ENCODE measurements at places on chromosomes 5 and 9.

GRCh38 chr5:64836786-64837185 lies 68.1 kb downstream of the CWC27 start:
- no peak for DNase-seq

- DNase-seq = no peak
Measured at GRCh38 chr5:78675956-78676730, 27.6 kb upstream of the LHFPL2 start.

GRCh38 chr5:36792560-36793180 lies 83.9 kb upstream of the NIPBL start:
- no peak for DNase-seq

DNA sequence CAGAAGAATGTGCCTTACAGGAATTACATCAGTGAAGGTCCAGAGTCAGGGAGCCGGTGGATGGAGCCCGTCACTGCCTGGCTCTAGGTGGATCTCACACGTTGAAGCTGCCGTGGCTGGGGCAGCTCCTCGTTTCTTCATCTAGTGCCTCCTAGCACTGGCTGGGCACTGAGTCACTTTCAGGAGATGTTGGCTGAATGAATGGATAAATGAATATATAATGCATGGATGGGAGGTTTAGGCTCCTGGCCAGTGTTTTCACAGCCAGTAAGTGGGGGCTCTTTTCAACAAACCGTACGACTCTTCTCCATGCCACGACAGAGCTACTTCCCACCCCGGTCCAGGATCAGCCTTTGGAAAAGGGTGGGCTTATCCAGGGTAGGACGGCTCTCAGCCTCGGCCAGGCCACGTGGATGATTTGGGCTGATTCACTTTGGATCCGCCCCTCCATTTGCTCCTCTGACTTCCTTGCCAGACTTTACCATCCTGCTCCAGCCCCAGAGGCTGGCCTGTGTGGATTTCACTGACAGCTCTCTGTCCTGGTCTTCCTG lies 1.3 kb upstream of the SH3PXD2B start:
- DNase-seq = no peak

- DNase-seq = no peak
Measured at GRCh38 chr9:127168756-127169574, 46.5 kb upstream of the ANGPTL2 start.

GRCh38 chr9:75910731-75911130 lies 20.3 kb downstream of the PCSK5 start:
- no peak for DNase-seq

DNA sequence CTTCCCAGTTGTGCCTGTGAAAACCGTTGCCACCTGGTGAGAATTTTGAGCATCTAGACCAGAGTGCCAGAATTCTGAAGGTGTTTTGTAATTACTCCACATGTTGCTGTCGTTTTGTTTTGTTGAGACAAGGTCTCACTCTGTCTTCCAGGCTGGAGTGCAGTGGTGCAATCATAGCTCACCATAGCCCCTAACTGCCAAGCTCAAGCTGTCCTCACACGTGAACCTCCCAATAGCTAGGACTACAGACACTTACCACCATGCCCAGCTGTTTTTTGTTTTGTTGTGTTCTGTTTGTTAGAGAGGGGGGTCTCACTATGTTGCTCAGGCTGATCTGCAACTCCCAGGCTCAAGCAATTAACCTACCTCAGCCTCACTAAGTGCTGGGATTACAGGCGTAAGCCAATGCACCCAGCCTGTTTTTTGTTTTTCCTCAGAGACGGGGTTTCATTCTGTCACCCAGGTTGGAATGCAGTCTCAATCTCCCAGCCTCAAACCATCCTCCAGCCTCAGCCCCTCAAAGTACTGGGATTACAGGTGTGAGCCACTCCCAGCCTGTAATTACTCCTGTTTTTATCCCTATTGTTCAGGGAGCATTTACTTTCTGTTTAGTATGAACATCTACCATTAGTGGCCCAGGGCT lies 121.1 kb upstream of the DMRT1 start:
- no peak for DNase-seq

DNA sequence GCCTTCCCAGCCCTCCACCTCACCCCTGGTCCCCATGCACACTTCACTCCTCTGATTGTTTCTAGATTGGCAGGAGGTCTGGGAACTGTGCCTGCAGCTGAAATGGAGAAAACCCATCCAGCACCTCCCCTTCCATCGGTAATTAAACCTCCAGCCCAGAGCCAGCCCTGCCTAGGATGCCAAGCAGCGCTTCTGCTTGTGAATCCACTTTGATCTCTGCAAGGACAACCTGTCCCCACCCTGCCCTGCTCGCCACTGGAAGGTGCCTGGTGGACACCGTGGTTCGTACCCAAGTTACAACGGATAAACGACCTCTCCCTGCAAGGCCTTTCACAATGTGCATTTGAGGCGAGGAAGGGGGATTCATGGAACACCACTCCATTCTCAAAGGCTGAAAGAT lies 50.6 kb downstream of the IRX2 start:
- no peak for DNase-seq

- no peak for DNase-seq
Measured at GRCh38 chr5:141681695-141682641, at the start of gene ARAP3. Gene ARAP3 (minus strand): TSS chr5:141682230. CDS start chr5:141680486, 1,744 bp downstream.

GRCh38 chr5:142597546-142598337 lies 88.1 kb downstream of the FGF1 start:
- no peak for DNase-seq

GRCh38 chr5:153885141-153885540 lies 153.6 kb downstream of the FAM114A2 start:
- no peak for DNase-seq

DNA sequence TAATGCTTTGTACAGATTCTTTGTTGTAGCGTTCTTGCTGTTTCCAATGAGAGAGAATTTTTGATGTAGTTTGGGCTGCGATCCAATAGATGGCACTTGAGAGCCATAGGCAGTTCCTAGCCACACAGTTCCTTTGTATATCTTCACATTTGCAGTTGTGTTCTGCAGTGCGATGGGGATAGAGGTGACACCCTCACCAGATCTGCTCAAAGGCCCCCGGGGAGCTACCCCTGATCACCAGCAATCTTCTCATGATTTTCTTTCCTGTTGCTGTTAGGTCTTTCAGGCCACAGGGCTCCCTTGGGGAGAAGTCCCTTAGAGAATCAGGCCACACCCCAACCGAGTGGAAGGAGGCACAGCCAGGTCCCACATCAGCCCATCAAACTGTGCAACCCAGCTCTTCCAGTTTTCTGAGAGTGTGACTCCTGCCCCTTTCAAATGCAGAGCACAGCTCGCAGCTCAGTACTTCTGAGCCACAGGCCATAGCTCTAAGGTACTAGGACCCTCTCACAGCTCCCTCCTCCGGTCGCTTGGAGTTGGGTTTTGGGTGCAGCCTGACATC lies 353.7 kb downstream of the SLCO4C1 start:
- DNase-seq = no peak

DNA sequence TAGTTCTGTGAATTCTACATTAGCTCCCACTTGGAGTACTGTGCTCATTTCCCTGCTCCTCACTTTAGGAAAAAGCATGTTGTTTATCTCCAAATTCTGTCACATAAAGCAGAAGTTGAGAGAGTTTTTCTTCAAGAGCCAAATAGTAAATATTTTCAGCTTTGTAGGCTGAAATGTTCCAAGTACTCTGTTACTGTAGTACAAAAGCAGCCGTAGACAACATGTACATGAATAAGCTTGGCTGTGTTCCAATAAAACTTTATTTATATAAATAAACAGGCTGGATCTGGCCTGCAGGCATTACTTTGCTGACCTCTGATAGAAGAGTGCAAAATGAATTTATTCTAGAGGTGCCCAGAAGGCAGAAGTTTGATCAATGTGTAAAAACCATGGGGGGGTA lies 73.0 kb upstream of the AGXT2 start:
- no peak for DNase-seq

- no peak for DNase-seq
Measured at GRCh38 chr5:133873449-133873848, 95.0 kb downstream of the C5orf15 start.

DNA sequence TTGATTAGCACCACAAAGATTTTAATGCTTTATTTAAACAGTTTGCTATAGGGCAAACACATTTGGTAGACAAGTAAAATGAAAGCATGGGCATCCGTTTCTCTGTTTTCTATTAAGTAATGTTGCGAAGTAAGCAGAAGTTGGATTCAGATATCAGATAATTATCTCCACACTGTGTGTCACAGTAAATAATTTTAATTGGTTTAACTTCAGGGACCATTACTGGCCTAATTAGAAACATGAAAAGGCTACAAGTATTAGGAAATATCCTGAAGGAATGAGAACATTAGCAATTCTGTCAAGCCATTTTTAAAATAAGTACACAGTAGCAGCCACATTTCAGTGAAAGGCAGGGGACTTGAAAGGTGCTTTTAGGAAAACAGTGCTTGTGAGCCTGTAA lies 975.4 kb downstream of the NR2F1-AS1 start:
- no peak for DNase-seq

DNA sequence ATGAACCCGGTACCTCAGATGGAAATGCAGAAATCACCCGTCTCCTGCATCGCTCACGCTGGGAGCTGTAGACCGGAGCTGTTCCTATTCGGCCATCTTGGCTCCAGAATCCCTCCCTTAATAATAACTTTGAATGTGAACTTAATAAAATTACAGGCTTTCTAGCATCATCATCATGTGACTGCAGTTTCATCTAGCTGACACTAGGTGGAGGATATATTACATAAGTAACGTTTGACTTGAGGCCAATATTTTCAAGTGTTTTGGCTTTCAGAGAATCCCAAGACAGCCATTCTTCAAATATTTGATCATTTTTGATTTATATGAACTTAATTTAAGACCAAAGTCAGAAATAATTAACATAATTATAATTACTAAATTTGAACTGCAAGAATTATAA lies 474.9 kb upstream of the CDH10 start:
- no peak for DNase-seq

DNA sequence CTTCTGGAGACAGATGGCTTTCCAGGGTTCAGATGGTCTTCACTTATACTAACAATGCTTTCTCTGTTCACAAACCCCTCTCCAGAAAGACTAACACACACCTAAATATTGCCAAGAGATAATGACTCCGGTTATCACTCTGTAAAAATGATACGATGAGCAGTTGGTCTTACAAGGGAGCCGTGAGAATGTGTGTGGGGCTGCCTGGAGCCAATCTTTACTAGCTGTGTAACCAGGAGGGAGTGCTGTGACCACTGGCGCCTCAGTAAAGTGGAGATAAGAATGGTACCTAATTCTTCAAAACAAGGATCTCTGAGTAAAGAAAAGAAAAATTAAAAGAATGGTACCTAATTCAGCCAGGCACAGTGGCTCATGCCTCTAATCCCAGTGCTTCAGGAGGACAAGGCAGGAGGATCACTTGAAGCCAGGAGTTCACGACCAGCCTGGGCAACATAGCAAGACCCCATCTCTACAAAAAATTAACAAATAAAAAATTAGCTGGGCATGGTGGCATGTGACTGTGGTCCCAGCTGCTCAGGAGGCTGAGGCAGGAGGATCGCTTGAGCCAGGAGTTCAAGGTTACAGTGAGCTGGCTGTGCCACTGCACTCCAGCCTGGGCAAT lies 39.9 kb upstream of the IL17B start:
- no peak for DNase-seq

GRCh38 chr5:17379100-17379951 lies 118.7 kb upstream of the TAF11L2 start:
- no peak for DNase-seq

DNA sequence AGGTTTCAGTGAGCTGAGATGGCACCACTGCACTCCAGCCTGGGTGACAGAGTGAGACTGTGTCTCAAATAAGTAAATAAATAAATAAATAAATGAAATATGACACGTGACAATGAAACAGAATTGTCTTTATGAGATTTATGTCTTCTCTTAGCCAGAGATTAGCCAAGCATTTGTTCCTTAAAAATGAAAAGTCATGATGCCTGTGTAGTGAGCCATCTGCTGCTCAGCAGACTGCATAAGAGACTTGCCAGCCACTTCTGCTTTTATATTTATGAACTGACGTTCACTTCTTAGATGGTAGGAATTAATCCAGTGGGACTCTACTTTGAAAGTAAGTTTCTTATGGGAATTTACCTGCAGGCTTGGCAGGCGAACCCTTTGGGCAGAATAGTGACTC lies 227.4 kb downstream of the NR3C1 start:
- no peak for DNase-seq

DNA sequence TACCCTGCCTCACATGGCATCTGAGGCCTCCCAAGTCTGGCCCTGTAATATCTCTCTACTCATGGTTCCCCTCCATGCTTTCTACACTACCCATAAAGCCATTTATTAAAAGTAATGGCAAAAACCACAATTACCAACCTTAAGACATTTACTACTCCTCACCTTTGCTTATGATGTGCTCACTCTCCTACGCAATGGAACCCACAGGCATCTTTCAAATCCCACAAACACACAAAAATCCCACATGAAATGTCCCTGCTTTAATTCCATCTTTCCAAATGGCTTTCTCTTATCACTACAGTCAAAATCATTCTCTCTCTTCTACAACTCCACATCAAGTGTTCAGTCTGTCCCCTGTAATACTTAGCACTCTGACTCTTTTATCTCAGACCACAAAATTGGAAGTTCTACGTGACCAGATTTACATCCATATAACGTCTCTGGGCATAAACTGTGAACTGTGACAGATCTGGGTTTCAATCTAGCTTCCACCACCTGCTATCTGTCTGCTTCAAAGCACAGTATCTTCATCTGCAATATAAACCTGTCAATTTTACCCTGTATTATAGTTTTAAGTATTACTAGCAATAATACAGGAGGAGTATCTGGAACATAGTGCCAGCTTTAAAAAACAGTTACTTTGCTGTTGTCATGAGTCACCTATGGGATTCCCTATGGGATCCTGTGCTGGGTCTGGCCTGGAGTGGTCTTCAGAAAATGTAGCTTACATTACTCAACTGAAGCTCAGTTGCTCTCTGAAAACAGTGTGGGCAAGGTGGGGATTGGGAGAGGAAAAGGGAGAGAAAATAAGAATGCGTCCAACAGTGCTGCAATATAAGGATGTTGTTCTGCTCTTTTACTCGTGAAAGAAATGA lies 137.1 kb upstream of the TRIM32 start:
- no peak for DNase-seq

DNA sequence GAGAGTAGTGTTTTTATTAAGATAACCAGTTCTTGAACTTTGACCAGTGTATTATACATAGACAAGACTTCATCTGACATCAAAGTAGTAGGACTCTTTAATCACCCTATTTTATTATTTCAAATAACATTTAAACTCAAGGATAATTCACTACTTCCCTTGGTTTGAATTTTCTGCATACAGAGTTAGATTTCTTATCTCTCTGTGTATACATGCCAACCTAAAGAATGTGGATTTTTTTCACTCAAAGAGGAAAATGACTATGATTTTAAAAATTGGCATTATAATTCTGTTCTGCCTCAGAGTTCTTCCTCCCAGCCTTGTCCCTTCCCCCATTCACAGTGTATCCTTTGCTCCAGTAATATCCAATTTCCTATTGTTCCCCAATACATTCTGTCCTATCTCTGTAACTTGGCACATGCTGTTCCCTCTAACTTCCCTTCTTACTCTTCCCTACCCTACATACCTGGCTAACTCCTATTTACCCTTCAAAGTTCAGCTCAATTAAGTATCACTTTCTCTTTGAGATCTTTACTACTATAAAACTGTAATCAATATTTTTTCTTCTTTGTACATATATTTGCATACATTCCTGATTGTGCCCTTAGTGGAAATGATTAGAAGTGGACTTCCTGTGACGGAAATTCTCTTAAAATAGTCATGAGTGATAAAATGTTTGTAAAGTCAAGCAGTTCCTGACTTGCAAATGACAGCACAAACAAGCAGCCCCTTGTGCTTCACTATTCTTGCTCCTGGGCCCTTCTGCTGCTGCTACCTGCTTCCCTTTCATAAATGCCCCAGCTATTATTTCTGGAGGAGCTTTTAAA lies 38.1 kb upstream of the DENND4C start:
- no peak for DNase-seq

GRCh38 chr5:178279723-178280438 lies 47.3 kb upstream of the PHYKPL start:
- DNase-seq = no peak

GRCh38 chr9:112168197-112168596 lies 6.9 kb downstream of the SUSD1 start:
- no peak for DNase-seq
